Activated CD4-positive, alpha-beta T cell treated with anti-CD3 and anti-CD28 coated beads for 24 hours (primary cell): ENCODE measurements at places on chromosomes 16 and 17.

DNA sequence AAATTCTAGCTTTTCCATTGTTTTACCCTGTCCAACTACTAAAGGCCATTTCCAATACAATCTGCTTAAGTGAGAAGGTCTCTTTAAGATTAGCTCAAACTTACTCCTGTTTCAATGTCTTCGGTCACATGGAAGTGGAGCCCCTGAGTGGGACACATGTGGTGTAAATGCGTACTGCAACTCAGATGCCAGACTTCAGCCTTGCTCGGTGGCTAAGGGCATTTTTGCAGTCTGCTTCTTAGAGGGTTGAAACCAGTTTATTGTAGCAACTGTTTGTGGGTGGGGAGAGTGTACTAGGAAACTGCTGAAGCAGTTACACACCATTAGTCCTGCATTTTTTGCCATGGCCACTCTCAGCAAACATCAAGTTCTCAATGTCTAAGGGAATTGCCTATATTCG lies 140.6 kb downstream of the PARN start:
- DNase-seq = no peak

DNA sequence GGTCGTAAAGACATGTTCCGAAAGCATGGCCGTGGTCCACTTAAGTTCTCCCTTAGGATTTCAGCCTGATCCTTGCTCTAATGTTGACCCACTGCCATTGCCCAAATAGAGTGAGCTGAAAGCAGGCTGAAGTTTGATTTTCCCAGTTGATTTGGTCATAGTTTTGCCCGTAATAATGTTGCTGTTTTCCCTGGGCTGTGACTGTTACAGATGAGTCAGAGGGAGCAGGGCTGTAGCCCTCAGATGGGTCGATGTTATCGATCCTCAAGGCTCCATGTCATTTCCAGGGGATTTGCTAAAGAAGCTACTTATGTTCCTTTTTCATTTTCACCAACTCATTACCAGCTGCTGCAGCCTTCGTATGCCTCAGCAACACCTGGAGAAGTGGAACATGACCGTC lies 169.0 kb upstream of the ZFHX3 start:
- no peak for DNase-seq

DNA sequence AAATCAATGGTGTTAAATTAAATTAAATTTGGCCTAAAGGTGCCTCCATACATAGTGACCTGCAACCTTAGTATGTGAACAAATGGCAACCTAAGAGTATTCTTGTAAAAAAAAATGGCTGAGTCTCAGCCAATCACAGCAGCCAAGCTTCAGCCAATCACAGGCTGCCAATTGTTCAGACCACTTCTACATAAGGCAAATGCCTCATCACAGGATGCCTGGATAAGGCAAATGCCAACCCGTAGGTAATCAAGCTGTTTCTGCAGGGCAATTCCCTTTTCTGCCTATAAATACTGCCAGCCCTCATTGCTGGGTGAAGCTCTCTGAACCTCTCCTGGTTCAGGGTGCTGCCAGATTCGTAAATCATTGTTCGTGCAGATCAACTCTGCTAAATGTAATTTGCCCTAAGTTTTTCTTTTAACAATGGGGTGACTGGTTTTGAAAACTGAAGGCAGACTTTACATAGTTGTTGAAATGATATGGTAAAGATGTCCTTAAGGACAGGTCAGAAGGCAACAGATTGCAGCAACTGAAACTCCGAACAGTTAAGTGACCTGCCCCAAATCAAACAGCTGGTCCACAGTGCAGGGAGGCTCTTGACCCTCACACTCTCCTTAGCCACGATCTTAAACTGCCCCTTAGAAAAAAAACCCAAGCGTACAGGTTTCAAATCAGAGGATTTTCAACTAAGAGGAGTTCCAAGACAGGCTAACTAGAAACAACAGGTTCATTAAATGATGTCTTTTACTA lies 50.3 kb downstream of the N4BP1 start:
- DNase-seq = no peak

GRCh38 chr16:57016301-57016700 lies 26.9 kb downstream of the NLRC5 start:
- no peak for DNase-seq

- no peak for DNase-seq
These were observed 23.8 kb upstream of the ABCC1 start for GRCh38 chr16:15925631-15926030.

GRCh38 chr17:13888056-13888609 lies 181.2 kb upstream of the COX10 start:
- DNase-seq = no peak

- no peak for DNase-seq
These were observed 77.2 kb upstream of the MYOCD start for GRCh38 chr17:12588531-12588930.

DNA sequence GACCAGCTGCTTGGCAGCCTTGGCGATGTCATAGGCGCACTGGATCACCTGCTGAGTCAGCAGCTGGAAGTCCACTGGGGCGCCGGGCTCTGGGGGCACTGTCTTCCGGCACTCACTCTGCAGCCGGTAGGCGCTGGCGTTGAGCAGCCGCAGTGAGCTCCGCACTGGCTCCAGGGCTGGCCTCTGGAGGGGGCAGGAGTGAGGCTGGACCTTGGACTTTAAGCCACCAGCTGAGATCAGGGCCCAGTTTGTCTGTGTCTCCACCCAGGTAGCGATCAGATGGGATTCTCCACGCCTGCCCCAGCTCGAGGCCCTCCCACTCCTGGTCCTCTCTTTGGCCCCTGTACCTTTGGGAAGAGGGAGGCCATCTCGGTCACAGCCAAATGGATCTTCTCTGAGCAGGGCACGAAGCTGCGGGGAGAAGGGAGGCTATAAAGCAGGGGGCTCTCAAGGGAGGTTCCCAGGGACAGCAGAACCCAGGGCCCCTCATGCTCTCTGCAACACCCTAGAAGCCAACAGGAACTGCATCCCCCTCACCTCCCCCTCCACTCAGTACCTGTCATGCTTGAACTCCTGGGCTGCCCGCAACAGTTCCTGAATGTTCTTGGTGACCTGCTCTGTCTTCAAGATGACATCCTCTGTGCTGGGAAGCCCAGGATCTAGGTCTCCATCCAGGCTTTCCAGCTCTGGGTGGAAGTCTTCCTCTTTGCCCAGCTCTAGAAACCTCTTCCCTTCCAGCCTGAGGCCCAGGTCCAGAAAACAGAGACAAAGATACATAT lies 6.4 kb downstream of the TP53I13 start:
- no peak for DNase-seq

- no peak for DNase-seq
These were observed 10.6 kb upstream of the NUP85 start for GRCh38 chr17:75194879-75195278.

DNA sequence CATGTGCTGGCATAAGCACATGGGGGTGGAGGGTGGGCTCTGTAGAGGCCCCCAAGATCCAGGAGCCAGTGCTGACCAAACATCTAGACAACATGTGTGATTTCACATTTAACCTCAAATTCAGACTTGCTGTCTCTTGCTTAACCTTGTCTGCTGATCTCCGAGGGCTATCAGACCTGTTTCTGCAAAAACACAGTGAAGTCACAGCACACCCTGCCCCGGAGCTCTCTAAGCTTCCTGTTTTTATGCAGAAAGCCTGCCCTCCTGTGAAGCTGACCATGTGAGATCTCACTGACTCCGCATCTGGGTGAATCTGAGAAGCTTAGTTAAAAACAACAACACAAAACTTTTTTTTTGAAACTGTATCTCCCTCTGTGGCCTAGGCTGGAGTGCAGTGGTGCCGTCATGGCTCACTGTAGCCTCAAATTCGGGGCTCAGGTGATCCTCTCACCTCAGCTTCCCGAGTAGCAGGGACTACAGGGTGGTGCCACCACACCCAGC lies 6.6 kb upstream of the DPEP2 start:
- no peak for DNase-seq

GRCh38 chr17:77365584-77366186 lies 224.9 kb downstream of the SEC14L1 start:
- DNase-seq = no peak

- DNase-seq = no peak
These were observed 7.2 kb downstream of the CA7 start for GRCh38 chr16:66851166-66851964.

DNA sequence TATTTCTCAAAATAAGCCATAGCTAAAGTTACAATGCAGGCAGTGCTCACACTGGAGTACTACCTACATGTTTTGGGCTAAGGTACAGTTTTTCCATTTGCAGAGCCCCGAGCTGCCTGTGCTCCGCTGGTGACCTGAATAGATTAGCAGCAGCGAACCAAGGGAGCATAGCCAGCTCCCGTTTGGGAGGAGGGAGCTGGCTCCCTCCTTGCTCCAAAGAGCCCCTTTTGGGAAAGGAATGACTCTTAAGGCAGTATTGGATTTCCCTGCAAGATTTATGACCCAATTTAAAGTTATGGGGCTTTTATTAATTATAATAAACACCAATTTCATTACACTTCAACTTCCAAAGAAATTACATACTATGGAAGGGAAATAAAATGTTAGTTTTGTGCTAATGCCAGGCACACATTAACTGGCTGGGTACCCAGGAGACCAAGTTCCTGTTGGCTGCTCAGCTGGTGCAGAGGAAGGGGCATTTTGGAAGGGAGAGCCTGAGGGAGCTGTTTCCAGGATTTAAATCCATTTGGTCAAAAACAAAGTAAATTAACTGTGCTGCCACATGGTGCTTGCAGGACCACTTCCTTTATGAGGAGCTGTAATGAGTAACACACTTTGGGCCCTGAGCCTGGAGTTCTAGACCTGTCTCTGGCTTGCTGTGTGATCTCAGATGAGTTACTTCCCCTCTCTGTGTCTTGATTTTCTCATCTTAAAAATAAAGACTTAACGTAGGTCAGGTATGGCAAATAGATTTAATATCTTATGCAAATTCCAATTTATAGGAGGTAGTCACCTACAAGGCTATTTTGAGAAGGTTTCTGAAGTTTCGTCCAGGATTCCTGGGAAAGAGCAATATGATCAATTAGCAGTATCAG lies 362.1 kb upstream of the CCL2 start:
- no peak for DNase-seq

GRCh38 chr16:81554979-81555378 lies 110.4 kb downstream of the CMIP start:
- no peak for DNase-seq

DNA sequence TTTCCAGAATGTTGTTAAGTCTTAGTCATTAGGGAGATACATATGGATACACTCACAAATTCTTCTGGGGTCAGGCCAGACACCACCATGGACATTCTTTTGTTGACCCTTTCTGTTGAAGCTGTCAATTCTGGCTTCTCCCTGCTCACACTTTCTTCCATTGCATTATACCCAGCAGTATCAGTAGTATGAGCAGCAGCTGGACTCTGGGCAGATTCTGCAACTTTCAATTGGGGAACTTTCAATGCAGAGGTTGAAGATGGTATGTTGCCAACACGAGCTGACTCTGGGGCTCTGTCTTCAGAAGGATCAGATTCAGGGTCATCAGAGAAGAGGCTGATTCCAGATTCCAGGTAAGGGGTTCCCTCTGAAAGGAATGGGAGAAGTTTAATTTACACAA lies 45.8 kb downstream of the RND2 start:
- DNase-seq = no peak

DNA sequence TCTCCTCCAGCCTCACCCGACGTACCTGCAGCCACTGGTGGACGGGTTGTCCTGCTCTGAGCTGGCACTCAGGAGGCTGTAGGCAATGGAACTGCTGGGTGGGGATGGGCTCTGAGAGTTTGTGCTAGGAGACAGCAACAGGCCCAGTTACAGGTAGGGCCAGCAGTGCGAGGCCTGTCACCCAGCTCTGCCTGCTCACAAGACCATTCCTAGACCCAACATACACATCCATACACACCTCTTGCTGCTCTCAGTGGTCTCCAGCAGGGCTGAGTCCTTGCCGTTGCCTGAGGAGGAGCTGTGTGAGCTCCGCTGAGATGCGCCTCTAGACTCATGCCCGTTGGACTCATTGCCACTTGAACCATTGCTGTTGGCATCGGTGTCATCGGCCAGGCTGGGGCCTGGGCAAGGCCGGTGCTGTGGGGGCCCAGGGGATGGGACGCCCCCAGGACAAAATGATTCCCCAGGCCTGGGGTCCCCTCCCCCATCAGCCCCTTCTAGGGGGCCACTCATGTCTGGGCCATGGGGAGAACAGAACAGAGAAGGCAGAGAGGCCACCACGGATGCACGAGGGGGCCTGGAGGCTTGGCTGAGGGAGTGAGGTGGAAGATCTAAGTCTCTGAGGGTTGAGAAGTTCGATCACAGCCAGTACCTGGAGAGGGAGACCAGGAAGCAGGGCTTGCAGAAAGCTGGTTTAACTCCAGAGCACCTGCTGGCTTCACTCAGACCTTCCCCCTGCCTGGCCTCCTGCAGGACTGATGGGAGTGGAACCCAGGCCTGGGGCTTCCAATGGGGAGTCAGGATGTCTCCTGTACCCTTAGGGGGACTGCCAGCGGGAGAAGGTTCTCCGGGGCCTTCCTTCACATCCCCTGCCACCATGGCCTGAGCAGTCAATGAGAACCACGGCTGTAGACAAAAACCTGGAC lies 1.7 kb downstream of the PER1 start:
- no peak for DNase-seq

GRCh38 chr16:54286366-54287130 lies at the start of gene IRX3:
Gene IRX3, minus strand, starts transcription at chr16:54286787. Its CDS starts 737 bp downstream, at chr16:54286050.
- no peak for DNase-seq

- DNase-seq = no peak
These were observed 9.6 kb downstream of the ACE start for GRCh38 chr17:63486317-63487013.

GRCh38 chr16:54347961-54348360 lies 61.4 kb upstream of the IRX3 start:
- no peak for DNase-seq

GRCh38 chr16:83629836-83630235 lies 177.9 kb upstream of the HSBP1 start:
- DNase-seq = no peak

GRCh38 chr17:71251951-71252350 lies 868.9 kb upstream of the SOX9 start:
- no peak for DNase-seq

- DNase-seq = no peak
These were observed 7.7 kb upstream of the EPN3 start for GRCh38 chr17:50524838-50525237.

GRCh38 chr16:50234771-50235556 lies 31.4 kb upstream of the ADCY7 start:
- no peak for DNase-seq

GRCh38 chr17:2028737-2029136 lies 1.2 kb upstream of the DPH1 start:
- no peak for DNase-seq

GRCh38 chr17:6648181-6648580 lies 3.2 kb downstream of the MED31 start:
- DNase-seq = no peak

DNA sequence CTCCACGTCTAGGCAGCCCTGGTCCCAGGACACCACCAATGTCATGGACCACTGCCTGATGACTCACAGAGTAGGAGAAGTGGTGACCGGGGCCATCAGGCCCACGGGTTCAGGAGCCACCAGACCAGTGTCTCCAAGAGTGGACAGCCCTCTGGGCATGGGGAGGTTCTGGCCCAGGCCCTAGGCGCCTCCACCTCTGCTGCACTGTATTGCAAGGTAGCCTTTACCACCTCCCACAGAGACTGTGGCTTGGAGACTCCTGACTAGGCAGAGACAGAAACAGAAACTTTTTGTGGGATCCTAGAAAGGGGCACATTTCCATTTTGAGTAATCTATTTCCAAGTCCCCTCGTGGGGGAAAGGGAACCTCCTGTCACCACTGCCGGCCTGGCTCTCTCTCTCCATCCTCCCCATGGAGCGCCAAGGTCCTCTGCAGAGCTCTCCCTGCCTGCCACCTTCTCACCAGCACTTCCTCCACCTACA lies 2.9 kb downstream of the CDIP1 start:
- DNase-seq = no peak

GRCh38 chr17:33115366-33115765 lies 123.7 kb downstream of the SPACA3 start:
- DNase-seq = no peak
